ENCODE measurements at places on chromosomes 1 and 21.

GRCh38 chr21:45592208-45592619 is 50.0 kb upstream of the SLC19A1 start:
- DNase-seq, result no peak

DNA sequence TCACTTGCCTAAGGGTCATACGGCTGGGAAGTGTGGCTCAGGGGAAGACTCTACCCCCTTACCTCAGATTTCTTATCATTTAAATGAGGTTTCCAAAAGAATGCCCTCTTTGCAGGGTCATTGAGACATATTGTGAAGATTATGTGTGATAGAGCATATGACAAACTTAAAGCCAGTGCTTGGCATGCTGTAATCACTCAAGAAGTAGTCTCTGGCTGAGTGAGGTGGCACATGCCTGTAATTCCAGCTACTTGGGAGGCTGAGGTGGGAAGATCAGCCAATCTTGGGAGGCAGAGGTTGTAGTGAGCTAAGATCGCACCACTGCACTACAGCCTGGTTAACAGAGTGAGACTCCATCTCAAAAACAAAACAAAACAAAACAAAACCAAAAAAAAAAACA is 7.5 kb upstream of the LDLRAD2 start:
- no peak for DNase-seq

- DNase-seq, result no peak
Measured at GRCh38 chr21:18245464-18245967, 883 bp downstream of the CHODL start.

- DNase-seq, result no peak
Measured at GRCh38 chr1:185938396-185938795, 204.2 kb downstream of the HMCN1 start.

DNA sequence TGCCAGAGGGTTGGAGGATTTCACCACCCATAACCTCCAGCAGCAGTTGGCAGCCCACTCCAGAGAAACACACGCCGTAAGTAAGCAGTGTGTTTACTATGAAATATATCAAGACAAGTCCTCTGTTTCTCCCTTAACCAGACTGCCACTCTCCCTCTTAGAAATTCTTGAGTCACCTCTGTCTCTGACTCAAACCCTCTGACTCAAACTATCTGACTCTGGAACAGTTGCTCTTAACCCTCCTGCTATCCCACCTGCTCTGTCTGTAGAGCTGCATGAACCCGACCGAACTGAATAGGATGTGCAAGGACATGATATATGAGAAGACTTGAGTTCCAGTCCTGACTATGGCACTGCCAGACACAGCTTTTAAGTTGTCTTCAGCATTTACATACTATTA is 14.1 kb downstream of the INPP5B start:
- DNase-seq, result no peak

DNA sequence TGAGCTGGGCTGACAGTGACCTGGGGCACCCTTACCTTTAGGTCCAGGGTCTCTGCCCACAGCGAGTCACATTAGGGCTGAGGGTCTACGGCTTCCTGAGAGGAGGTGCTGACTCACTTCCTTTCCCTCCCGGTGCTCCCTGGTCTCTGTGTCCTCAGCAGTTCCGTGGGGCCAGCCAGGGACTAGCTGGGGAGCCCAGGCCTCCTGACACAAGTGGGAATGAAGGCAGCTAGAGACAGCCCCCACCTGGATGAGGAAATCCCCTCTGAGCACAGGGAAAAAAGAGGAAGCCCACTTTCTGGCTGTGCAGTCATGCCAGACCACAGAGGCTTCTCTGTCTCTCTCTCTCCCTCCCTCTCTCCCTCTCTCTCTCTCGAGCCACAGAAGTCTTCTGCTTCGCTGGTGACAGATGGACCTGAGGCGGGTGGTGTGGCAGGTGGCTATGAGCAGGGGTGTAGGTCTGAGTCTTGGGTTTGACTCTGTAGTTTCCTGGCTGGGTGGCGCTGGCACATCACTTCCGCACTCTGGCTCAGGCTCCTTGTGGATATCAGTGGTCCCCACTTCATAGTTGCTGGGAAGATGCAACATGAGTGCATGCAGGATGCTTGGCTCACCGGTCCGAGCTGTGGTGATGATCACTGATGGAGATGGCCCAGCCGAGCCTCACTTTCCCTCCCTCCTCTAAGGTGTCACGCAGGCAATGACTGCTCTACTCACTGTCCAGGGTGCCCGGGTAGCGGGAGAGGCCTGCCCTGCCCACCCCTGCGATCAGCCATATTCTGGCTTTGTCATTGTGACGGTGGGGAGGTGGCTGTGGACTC is 3.5 kb downstream of the SLC66A1 start:
- no peak for DNase-seq

- no peak for DNase-seq
Measured at GRCh38 chr1:100414693-100415497, 62.6 kb downstream of the CDC14A start.

DNA sequence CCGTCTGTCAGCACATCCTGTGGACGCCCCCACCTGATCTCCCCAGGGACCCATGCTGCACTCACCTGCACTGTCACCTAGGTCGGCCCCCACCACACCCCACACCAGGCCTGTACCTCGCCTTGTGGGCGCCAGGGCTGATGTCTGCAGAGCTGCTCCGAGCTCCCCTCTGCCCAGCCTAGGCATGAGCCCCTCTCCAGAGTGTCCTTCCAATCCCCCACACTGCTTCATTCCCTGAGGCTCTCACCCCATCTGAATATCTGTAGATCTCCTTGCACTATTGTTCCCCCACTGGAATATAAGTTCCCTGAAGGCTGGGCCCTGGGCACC is 12.2 kb downstream of the UMODL1 start:
- DNase-seq, result no peak

GRCh38 chr21:21481239-21481638 is 483.0 kb downstream of the NCAM2 start:
- no peak for DNase-seq

GRCh38 chr21:31905503-31906451 is 33.0 kb downstream of the HUNK start:
- peak; percentile 65 for DNase-seq

DNA sequence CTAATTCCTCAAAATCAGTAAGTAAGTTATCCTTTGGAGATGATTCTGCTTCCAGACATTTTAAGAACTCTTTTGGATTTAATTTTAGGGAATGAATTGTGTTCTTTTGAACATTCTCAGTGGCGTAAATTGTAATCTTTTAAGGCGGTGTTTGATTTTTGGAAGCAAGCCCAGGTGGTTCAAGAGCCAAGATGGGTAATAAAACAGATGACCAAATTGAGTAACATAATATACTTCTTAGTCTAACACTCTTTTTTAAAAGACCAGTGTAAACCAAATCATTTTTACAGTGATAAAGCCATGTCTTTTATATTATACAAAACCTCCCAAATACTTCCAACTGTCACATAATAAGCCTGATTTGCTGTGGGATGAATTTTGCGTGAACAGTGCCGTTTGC is 133.8 kb downstream of the LRRC40 start:
- DNase-seq, result no peak

GRCh38 chr1:108551137-108551862 is 8.6 kb upstream of the EEIG2 start:
- DNase-seq, result no peak

DNA sequence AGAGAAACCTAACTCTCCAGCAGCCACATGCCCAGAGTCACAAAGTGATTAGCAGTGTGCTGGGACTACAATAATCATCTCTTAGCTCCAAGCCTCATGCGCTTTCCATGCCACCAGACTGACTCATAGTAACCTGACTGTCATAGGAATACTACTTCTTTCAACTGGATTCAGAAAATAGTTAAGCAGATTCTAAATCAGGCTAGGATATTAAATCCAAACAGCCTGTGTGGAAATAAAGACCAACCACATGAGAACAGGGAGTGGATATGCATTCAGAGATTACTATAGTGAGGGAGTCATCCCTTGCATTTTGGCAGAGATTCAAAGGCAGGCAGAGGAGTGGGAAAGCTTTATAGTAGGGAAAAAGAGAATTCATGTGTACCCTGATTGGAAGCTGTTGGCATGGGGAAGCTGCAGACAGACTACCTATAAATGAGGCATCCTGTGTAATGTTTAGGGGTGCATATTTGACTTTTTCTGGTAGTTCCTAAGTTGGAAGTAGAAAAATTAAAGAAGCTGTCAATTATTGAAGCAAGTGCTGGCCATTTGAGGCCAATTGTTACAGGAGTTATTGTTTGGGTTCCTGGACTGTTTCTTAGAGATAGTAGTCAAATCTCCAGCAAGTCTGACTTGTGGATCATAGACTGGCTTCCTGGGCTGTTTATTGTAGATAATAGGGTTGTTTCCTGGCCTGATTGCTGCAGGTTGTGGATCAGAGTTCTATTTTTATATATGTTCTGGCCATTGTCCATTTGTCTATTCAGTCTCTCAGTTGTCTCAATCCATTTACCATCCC is 31.7 kb upstream of the DNAH14 start:
- no peak for DNase-seq

DNA sequence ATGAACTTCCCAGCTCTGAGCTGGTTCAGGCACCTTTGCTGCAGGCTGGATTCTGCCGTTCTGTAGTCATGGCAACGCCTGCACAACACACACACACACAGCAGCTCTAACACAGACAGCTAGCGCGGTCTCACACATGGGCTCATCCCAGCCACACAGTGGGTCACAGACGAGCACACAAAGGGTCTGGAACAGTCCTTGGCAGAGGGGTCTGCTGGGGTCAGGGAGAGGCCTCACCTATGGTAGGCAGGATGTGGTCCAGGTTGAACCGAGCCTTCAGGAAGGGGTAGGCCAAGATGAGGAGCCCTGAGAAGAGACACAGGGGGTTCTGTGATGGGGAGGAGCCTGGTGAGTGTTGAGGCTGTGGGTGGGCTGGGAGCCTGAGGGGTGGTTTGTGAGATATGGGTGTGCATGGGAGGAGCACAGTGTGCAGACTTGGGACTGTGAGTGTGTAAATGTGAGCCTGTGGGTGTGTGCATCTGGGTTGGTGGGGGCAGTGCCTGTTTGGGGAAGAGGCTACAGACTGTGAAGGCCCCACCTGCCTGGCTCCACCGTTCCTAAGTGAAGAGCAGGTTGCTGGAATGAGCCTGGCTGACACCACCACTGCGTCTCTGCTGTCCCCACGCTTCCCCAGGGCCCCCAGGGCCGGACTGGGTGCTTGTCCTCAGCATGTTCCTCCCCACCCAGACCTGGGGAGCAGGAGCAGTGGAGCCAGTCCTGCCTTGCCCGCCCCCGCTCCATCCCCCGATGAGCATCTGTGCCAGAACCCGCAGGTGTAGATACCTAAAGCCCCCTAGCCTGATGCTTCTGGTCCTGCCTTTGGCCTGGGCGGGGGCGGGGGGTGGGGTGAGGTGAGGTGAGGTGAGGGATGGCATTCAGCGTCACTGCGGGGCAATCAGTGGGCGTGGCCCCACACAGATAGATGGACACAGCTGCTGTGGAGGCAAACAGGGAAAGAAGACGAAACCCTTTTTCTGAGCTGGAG is 1.5 kb downstream of the KNCN start:
- DNase-seq, result no peak

DNA sequence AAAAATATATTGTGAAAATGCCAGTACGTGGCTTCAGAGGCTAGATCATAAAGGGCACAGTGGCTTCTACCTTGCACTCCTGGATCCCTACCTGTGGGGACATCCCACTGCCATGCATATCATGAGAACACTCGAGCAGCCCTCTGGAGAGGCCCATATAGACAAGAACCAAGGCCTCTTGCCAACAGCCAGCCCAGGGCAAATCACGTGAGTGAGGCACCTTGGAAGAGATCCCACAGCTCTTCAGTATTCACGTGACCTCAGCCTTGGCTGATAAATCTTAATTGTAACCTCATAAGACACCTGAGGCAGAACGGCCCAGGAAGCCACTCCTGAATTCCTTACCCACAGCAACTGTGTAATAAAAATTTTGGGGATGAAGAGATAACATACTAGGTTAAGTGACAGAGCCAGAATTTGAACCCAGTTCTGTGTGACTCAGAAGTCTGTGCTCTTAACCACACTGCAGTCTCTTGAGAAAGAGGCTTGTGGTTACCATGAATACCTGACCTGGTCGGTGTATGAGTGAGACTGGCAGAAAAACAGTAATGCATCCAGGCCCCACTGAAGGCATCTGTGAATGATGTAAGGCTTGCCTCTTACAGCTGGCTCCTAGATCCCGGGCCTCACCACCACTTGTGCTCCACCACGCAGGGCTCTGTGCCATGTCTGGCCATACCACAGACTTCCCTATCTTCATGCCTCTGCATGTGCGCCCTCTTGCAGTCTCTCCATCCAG is 6.9 kb upstream of the A3GALT2 start:
- DNase-seq, result no peak

DNA sequence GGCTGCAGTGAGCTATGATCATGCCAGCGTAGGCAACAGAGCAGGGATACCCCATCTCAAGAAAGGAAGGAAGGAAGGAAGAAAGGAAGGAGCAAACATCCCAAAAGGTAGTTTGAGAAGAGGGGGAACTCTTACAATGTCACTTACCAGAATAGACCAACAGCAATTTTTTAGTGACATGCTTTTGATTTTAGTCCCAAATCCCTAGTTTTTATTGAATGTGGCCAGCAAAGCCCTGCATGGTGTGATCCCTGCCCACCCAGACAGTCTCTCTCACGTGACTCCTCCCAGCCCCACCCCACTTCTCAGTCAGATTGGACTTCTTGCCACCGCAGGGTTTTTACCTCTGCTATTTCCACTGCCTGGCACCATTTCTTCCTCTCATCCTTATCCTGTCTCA is 39.8 kb upstream of the HNRNPU start:
- no peak for DNase-seq

DNA sequence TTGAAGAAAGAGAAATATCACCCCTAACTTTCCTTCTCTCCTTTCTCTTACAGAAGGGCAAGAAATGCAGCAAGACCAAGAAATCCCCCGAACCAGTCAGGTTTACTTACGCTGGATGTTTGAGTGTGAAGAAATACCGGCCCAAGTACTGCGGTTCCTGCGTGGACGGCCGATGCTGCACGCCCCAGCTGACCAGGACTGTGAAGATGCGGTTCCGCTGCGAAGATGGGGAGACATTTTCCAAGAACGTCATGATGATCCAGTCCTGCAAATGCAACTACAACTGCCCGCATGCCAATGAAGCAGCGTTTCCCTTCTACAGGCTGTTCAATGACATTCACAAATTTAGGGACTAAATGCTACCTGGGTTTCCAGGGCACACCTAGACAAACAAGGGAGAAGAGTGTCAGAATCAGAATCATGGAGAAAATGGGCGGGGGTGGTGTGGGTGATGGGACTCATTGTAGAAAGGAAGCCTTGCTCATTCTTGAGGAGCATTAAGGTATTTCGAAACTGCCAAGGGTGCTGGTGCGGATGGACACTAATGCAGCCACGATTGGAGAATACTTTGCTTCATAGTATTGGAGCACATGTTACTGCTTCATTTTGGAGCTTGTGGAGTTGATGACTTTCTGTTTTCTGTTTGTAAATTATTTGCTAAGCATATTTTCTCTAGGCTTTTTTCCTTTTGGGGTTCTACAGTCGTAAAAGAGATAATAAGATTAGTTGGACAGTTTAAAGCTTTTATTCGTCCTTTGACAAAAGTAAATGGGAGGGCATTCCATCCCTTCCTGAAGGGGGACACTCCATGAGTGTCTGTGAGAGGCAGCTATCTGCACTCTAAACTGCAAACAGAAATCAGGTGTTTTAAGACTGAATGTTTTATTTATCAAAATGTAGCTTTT is 2.4 kb downstream of the CCN1 start:
- no peak for DNase-seq

Measured in right kidney (tissue), 9 donors.